ENCODE measurements at places on chromosomes 3 and 15. TPM values are rescaled to one million over a fixed set of nuclear protein-coding genes. Genes with fewer than 3 reads are reported as not detected.
A peak's percentile ranks its signal among the peaks of the same experiment; 100 is the strongest.

- peaks cover 14% of the 10 kb centered on the region for H3K36me3 ChIP-seq
- no peaks in the 10 kb centered on the region for H3K27me3 ChIP-seq
- H3K4me3 ChIP-seq, result peak overlapping the region; percentile 56
These were observed 897 bp upstream of the TLE3 start for GRCh38 chr15:70098461-70099166.

DNA sequence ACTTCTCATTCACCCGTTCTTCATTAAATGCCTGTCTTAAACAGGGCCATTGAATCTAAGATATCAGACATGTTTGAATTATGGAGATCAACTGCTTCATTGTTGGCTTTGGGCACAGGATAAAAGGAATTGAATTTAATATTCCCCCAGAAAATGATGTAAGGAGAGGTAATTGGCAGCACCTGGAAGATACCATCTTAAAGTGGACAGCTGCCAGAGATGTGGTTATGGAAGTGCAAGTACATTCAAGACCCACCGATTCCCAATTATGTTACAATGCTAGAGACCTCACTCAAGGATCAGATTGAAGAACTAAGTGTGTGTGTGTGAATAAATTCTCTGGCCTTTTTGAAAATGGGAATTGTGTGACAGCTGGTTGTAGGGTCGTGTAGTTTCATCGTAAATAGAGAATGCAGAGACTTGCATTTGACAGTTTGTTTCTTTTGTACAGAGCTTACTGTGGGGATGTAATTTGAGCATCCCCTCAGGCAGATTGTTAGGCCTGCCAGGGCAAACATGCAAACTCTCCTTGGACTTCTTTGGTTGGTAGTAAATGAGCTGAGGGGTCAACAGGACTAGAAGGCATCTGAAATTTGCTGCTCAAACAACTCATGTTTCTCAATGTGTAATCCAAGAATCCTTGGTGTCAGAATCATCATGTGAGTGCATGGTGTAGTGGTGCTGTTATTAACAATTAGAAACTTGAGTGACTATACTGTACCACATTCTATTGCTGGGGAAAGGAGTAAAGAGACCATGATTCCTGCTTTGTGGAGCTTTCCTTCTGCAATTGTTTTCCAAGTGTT lies 359.2 kb upstream of the THRB start:
- H3K27ac ChIP-seq, result no peak overlapping the region
- H3K4me3 ChIP-seq, result no peak overlapping the region
- no peaks in the 10 kb centered on the region for H3K4me1 ChIP-seq
- no peaks in the 10 kb centered on the region for H3K36me3 ChIP-seq

- H3K27ac ChIP-seq, result no peak overlapping the region
- H3K27me3 ChIP-seq, result no peaks in the 10 kb centered on the region
- H3K4me1 ChIP-seq, result no peaks in the 10 kb centered on the region
- no peak for DNase-seq
These were observed 168.9 kb downstream of the RAP2B start for GRCh38 chr3:153330901-153331300.

GRCh38 chr3:99506-99905 lies 97.1 kb upstream of the CHL1 start:
- H3K27me3 ChIP-seq, result no peaks in the 10 kb centered on the region
- H3K36me3 ChIP-seq, result no peaks in the 10 kb centered on the region
- no peak overlapping the region for H3K27ac ChIP-seq
- DNase-seq, result no peak

- DNase-seq, result no peak
- no peaks in the 10 kb centered on the region for H3K36me3 ChIP-seq
- H3K27me3 ChIP-seq, result no peaks in the 10 kb centered on the region
- H3K4me3 ChIP-seq, result no peak overlapping the region
These were observed 550.4 kb upstream of the ARPP21 start for GRCh38 chr3:35088943-35089342.

GRCh38 chr15:59017449-59017848 lies 30.0 kb downstream of the RNF111 start:
- H3K27me3 ChIP-seq, result no peaks in the 10 kb centered on the region
- peaks cover 39% of the 10 kb centered on the region for H3K36me3 ChIP-seq
- H3K4me1 ChIP-seq, result no peaks in the 10 kb centered on the region
- peak overlapping the region; percentile 38 for H3K27ac ChIP-seq
- H3K4me3 ChIP-seq, result no peak overlapping the region
- DNase-seq, result no peak

DNA sequence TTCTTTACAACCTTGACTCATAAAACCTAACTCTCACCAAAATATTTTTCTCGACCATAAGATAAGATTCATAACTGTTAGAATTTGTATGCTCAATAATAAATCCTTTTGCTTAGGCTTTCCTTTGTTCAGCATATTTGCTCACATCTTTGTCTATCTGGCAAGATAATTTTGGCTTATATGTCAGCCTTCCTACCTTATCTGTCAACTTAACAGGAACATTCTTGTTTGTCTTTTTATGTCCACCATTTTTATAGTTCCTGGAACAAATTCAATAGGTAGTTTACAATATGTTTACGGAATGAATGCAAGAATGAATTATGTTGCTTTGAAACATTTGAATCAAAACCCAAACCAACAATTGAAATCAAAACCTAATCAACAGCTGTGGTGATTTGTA lies 41.0 kb upstream of the P2RY1 start:
- H3K4me1 ChIP-seq, result peaks cover 5% of the 10 kb centered on the region
- H3K27me3 ChIP-seq, result no peaks in the 10 kb centered on the region
- DNase-seq, result no peak
- no peak overlapping the region for H3K27ac ChIP-seq
- H3K4me3 ChIP-seq, result no peak overlapping the region

DNA sequence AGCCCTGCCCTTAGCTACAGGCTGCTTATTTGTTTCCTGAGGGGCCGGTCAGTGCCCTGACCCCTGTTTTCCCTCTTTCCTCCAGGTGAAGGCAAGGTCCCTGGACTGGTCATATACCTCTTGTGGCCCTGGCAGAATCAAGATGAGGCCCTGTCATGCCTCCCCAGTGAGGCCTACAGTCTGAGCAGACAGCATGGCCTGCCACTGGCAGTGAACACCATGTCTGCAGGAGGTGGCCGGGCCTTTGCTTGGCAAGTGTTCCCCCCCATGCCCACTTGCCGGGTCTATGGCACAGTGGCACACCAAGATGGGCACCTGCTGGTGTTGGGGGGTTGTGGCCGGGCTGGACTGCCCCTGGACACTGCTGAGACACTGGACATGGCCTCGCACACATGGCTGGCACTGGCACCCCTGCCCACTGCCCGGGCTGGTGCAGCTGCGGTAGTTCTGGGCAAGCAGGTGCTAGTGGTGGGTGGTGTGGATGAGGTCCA lies 1.2 kb downstream of the KLHDC8B start:
- H3K27me3 ChIP-seq, result no peaks in the 10 kb centered on the region
- peaks cover 33% of the 10 kb centered on the region for H3K4me1 ChIP-seq
- H3K36me3 ChIP-seq, result peaks cover 16% of the 10 kb centered on the region
- DNase-seq, result no peak
- H3K27ac ChIP-seq, result peak overlapping the region; percentile 1

GRCh38 chr15:29631076-29632070 lies 190.9 kb downstream of the TJP1 start:
- H3K4me1 ChIP-seq, result no peaks in the 10 kb centered on the region
- peaks cover 4% of the 10 kb centered on the region for H3K27me3 ChIP-seq
- no peak for DNase-seq
- H3K36me3 ChIP-seq, result no peaks in the 10 kb centered on the region

GRCh38 chr3:127369356-127369935 lies 81.6 kb upstream of the PRR20G start:
- no peaks in the 10 kb centered on the region for H3K36me3 ChIP-seq
- H3K27ac ChIP-seq, result no peak overlapping the region
- no peak overlapping the region for H3K4me3 ChIP-seq
- no peaks in the 10 kb centered on the region for H3K27me3 ChIP-seq

DNA sequence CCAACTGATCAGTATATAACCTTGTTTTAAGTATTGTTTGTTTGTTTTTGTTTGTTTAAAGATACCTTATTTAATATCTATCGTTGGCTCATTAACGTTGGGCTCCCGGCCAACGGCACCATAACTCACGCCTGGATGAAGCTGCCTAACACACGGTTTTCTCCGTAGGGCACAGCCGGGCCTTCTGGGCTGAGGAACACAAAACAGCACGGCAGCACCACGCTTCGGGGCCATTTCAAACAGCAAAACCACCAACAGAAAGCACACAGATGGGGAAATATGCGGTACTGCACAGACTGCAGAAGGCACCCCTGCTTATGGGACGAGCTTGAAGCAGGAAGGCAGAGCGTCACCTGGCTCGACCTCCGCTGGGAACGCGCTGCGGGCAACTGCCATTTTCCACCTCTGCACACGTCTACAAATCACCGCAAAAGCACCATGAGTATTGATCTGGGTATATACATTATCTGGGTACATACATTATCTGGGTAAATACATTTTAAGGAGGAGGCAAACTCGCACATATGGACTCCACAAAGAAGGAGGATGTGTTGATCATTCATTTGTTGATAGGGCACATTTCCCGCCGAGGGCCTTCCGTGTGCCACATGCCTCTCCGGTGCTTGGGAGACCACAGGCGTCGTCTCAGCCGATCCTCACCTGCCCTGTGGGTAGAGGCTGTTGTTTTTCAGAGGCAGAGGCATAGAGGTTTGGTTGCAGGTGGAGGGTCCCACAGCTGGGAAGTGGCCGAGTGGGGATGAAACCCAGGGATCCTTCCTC lies 123.7 kb upstream of the ATP2B2 start:
- peaks cover 37% of the 10 kb centered on the region for H3K27me3 ChIP-seq
- no peaks in the 10 kb centered on the region for H3K4me1 ChIP-seq
- H3K27ac ChIP-seq, result no peak overlapping the region

DNA sequence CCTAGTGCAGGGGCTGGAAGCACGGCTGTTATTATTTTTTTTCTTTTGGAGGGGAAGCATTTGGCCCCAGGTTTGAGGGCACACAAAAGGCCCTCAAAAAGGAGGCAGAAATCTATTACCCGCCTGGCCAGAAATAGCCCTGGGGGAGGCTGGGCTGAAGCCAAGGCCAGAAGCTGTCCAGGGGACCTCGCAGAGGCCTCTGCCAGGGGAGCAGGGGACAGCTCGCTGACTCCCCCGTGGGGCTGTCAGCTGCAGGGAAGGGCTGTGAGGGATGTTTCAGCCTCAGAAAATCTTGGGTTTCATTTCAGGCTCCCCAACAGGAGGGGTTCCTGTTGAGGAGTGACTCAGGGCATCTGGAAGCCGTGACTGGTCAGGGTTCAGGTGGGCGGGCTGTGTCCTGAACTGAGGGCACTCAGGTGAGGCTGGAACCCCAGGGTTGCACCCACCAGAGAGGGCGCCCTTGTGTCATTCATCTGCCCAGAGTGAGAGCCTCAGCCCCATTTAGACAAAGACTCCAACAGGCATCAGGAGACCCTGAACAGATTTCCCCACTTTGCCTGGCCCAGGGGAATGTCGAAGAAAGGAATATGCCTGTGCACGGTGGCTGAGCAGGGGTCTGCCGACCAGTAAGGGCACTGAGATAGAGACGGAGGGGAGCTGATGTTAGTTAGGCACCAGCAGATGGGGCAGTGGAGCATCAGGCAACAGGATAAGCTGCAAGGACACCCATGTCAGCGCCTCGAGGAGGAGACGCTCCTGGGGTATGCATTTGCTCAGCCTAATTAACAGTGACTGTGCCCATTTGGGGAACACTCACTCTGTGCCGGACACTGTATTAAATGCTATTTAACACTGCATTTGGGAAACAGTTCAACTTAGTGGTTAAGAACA lies 43.5 kb upstream of the SLC6A11 start:
- H3K36me3 ChIP-seq, result no peaks in the 10 kb centered on the region
- H3K4me3 ChIP-seq, result no peak overlapping the region
- H3K27me3 ChIP-seq, result no peaks in the 10 kb centered on the region
- peak; percentile 22 for DNase-seq
- no peak overlapping the region for H3K27ac ChIP-seq

- H3K4me1 ChIP-seq, result no peaks in the 10 kb centered on the region
- H3K27ac ChIP-seq, result no peak overlapping the region
- H3K36me3 ChIP-seq, result no peaks in the 10 kb centered on the region
- no peaks in the 10 kb centered on the region for H3K27me3 ChIP-seq
- no peak for DNase-seq
These were observed 22.3 kb downstream of the OSBPL10 start for GRCh38 chr3:31958701-31959152.

DNA sequence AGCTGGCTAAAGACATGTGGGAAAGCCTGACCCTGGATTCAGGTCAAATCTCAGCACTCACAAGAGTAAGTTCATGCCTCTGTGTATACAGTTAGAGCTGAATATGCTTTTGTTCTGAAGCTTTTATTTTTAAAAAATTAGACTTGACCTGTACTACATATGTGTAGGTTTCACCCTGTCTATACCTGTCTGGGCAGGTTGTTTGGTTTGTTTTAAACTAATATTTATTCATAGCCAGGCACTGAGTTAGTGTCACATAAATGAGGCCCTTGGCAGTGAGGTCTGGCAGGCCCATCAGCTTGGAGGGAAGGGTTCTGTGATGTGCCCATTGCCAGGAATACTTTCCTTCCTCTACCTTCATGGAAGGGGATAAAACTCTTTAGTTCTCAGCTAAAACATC lies 1.9 kb downstream of the DNAJA4 start:
- no peak overlapping the region for H3K4me3 ChIP-seq
- DNase-seq, result no peak
- peaks cover 15% of the 10 kb centered on the region for H3K4me1 ChIP-seq
- H3K27me3 ChIP-seq, result no peaks in the 10 kb centered on the region
- no peaks in the 10 kb centered on the region for H3K36me3 ChIP-seq

CLDN11 gene
- total RNA-seq, result 0.42 TPM

SPRED1 gene
- total RNA-seq, result 15.1 TPM

LSMEM2 gene
- total RNA-seq, result not detected

MOBP gene
- total RNA-seq, result 0.33 TPM

B3GALNT1 gene
- 2.0 TPM for total RNA-seq
